NCI-H1092 (cell line): ENCODE measurements at places on chromosomes 7 and 10.

- DNase-seq: no peak
Observed at GRCh38 chr7:93835702-93836101, 54.9 kb downstream of the TFPI2 start.

GRCh38 chr7:132580277-132580676 lies 4.0 kb upstream of the PLXNA4 start:
- no peak for DNase-seq

DNA sequence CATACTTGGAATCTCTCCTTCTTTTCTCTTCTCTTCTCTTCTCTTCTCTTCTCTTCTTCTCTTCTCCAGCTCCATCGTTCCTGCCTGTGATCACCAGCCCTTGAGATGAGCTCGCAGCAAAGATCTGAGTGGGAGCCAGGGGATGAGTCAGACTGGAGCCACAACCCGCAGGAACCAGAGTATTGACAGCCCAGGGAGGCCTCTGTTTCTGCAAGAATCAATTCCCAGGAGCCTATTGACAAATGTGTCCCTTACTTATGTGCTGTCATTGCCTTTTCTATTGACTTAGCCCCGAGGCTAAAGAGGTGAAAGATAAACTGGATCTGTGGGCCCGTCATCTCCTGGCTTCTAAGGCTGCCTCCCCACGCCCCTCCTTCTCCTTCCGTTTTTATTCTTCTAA lies 13.1 kb upstream of the HABP2 start:
- no peak for DNase-seq

GRCh38 chr7:86689363-86689762 lies 45.7 kb downstream of the GRM3 start:
- no peak for DNase-seq

GRCh38 chr10:79054203-79055099 lies 14.3 kb upstream of the ZMIZ1 start:
- no peak for DNase-seq

- DNase-seq: no peak
Observed at GRCh38 chr7:123757095-123757494, 8.3 kb upstream of the WASL start.

GRCh38 chr7:79770063-79770462 lies 316.6 kb upstream of the MAGI2 start:
- DNase-seq: no peak

- DNase-seq: no peak
Observed at GRCh38 chr10:104040862-104041789, 44.6 kb downstream of the COL17A1 start.

DNA sequence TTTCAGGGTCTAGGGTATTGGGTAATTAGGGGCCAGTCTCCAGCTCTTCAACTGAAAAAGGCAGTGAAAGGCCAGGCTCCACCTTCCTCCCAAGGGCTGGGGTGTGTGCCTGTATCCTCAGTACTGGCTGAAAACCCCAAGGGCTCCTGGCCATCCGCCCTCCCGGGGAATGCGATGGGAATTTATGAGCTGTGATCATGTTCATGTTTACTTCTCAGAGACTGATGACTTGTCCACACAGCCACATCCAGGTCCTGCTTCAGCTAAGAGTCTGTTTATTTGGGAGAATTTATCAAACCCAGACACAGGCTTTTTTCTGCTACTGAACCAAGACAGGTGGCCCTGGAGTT lies 91.7 kb downstream of the CCDC3 start:
- no peak for DNase-seq

GRCh38 chr7:138460649-138461607 lies 869 bp downstream of the TRIM24 start:
- peak; percentile 83 for DNase-seq

DNA sequence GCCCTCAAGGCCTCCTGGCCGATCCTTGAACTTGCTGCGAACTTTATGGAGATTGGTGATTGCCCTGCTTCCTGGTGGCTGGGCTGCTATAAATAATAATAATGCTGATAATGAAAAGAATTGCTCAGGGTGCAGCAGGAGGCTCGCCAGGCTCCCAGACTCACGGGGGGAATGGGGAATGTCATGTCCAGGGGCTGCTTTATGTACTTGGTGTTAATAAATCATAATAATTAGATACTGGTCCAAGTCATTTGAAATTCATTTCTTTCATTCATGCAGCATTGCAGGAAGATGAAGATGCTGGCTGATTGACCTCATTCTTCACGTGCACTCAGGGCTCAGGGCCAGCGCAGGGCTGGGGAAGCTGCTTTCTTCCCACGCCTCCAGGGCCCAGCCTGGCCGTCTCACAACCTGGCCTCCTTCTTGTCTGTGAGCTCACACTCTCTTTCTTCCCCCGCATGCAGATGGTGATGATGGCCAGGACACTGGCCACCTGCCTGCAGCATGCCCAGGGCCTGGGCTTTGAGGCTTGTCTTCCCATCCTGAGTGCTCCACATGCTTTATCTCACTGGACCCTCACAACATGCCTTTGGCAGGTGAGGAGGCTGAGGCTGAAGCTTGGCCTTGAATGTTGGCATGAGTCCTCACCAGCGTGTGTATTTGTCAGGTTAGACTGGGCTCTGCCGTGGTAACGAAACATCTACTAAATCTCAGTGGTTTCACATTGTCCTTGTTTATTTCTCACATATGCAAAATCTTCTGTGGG lies 138.4 kb upstream of the TNS3 start:
- no peak for DNase-seq

- DNase-seq: no peak
Observed at GRCh38 chr7:99679400-99680191, at the start of gene CYP3A5. TSS of gene CYP3A5 (minus strand) at chr7:99679996. CDS start at chr7:99679896, 100 bp downstream.

DNA sequence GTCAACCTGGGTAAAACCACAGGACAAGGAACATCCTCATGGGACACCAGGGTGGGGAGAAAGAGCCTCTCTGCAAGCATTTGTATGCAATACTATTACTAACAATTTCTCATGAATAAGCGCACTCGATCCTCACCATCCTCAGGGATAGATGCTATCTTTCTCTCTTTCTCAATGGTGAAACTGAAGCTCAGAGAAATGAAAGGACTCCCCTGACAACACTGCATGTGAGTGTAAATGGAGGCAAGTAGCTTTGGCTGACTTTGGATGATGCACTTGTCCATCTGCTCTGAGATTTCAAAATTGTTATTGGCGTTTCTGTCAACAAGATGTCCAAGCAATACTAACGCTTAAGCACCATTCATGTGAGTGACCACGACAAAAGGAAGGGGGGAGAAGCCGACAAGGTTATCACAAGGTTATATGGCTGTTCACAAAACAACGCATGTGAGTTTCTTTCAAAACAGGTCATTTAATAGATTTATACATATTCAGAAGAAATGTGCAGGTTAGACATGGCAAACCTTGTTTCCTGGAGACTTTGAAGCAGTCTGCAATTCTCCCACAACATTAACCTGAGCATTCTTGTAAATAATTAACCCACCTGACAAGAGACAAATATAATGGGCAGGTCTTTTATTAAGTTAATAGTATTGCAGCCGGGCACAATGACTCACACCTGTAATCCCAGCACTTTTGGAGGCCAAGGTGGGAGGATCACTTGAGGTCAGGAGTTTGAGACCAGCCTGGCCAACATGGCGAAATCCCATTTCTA lies 54.0 kb downstream of the IFIT5 start:
- DNase-seq: no peak

- DNase-seq: no peak
Observed at GRCh38 chr7:107659666-107660065, 962 bp upstream of the SLC26A4 start.

- no peak for DNase-seq
Observed at GRCh38 chr10:22319980-22320558, 830 bp upstream of the BMI1 start.

DNA sequence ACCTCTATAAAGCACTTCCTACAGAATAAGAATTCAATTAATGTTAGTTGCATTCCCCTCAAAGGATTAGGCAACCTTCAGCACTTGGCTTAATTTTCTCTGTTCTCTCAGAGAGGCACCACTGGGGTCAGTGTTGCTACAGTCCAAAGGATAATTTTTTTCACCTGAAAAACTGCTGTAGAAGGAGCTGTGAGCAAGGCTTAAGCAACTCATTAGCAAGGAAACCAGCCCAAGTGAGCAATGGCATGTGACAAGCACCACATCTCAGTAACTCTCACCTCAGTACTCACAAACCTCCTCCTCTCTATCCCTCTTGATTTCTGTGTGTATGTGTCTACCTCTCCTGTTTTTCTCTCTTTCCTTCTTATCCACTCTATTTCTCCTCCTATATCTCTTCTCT lies 55.9 kb downstream of the DGKI start:
- no peak for DNase-seq

- no peak for DNase-seq
Observed at GRCh38 chr10:49281461-49281860, 17.5 kb upstream of the C10orf71 start.

- no peak for DNase-seq
Observed at GRCh38 chr10:100907175-100907574, 5.6 kb upstream of the SLF2 start.

DNA sequence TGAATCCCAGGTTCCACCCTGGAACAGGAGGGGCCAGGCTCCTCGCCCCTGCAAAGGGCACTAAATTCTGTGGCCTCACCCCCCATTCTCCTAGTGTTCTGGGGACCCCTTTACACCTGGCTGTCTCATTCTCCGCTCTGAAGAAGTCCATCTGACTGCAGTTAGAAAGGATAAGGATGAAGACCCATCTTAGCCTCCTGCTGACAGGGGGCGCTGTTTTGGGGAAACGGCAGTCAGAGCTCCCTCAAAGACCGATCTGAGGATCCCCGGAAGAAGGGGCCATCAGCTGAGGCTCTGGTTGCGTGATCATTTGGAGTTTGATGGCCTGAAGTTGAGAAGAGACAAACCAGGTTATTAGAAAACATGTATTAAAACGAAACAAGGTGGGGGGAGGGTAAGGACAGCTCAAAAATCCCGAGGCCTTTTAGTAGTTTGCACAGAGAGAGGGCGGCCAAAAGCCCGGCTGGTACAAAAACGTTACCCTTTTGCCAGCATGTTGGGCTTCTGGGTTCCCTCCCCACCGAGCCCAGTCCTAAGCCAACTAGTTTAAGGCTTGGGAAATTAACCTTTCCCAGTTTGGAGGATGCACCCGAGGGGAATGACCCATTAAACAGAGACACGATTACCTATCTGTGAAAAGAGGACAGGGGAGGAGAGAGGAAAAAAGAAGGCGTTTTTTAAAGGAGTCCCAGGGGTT lies 102.8 kb downstream of the CHN2 start:
- DNase-seq: peak; percentile 11

DNA sequence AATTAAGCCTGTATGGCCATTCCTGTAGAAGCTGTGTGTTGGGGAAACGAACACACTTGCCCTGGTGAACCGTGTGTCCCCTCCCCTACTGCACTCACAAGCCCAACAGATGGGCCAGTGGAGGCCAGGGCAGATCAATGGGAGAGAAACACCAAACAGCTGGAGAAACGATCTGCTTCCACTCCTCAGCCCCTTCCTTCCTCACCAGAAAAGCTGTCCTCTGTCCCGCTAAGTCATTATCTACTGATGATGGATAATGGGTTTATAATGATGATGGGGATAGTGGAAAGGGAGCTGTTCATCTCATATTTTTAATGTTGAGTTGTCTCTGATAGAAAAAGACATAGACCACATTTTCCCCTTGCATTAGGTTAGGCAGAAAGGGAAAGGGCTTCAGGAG lies 99.7 kb downstream of the ELMO1 start:
- no peak for DNase-seq

DNA sequence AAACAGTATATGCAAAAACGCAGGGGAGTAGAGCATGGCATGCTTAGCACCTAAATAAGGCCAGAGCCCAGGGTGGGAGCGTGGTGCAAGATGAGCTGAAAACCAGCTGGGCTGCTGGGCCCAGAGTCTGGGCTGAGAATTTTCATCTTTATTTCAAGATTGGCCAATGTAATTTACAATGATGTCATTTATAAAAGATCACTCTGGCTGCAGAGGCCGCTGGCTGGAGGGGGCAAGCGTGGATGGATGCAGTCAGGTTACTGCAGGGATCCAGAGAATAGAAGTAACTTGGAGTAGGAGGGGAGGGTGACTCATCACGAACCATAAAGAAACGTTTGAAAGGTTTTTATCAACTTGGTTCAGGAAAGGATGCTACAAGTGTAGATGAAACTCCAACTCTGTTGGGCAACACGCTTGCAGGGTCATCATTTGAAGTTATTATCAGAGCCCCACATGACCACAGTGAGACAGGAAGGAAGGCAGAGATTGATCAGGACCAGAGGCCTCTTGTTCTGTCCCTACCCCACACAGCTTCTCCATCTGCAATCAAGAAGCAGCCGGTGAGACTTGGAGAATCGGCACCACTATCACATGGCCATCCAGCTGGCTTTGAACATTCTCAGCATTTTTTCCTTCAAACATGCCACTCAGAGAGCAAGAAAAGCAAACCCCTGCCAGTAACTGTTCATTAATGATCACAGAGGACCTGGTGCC lies 49.2 kb downstream of the ODAD2 start:
- no peak for DNase-seq

DNA sequence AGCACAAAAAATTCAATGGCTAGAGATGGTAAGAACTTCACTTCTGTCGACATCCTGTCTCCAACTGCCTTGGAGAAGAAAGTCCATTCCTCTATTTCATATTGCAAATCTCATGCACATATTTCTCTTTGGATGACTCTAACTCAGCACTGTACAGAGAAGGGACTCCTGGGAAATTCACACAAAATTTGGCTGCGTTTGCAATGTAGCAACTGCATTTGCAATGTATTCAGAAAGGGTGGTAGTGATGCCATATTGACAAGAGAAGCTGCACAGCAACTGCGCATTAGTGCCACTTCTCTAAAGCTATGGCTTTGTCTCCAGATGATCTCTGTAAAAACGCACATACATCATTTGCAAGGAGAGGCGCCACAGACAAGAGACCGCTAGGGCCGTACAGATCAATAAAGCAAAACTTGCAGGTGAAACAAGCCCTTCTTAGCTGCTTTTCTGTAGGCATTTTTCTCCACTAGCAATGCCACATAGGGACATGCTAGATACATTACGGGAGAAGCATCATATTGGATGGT lies 389.5 kb downstream of the TCERG1L start:
- DNase-seq: no peak

- no peak for DNase-seq
Observed at GRCh38 chr7:50069613-50070012, 23.4 kb downstream of the ZPBP start.

DNA sequence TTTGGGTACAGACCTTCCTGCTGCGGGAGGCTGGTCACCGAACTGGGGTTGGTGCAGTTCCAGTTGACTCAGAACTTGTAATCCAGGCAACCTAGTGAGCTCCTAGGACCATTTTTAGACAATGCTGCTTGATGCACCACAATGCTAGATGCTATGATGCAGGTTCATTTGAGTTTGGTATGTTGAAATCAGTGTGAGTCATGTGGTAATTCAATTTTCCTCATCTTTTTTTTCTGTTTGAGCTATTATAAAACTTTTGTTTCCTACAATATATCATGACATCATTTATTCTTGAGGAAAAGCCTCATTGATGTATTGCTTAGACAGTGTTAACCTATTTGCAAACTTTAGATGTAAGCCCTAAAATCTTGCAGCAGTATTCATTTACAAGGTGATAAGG lies 40.9 kb upstream of the MTPN start:
- no peak for DNase-seq
